ENCODE measurements at places on chromosomes 13 and 19. TPM values are rescaled to one million over a fixed set of nuclear protein-coding genes. Genes with fewer than 3 reads are reported as not detected.

GRCh38 chr13:99391781-99392469, 84.7 kb upstream of the GPR183 start:
- DNase-seq = no peak
- no peak overlapping the region for H3K27ac ChIP-seq
- no peaks in the 10 kb centered on the region for H3K4me1 ChIP-seq

PNMA8B gene
- not detected for total RNA-seq

- DNase-seq = no peak
- no peaks in the 10 kb centered on the region for H3K36me3 ChIP-seq
- H3K4me3 ChIP-seq = no peak overlapping the region
- H3K27ac ChIP-seq = no peak overlapping the region
- H3K27me3 ChIP-seq = no peaks in the 10 kb centered on the region
Observed at GRCh38 chr13:69373747-69374425, 733.7 kb upstream of the ATXN8OS start.

DNA sequence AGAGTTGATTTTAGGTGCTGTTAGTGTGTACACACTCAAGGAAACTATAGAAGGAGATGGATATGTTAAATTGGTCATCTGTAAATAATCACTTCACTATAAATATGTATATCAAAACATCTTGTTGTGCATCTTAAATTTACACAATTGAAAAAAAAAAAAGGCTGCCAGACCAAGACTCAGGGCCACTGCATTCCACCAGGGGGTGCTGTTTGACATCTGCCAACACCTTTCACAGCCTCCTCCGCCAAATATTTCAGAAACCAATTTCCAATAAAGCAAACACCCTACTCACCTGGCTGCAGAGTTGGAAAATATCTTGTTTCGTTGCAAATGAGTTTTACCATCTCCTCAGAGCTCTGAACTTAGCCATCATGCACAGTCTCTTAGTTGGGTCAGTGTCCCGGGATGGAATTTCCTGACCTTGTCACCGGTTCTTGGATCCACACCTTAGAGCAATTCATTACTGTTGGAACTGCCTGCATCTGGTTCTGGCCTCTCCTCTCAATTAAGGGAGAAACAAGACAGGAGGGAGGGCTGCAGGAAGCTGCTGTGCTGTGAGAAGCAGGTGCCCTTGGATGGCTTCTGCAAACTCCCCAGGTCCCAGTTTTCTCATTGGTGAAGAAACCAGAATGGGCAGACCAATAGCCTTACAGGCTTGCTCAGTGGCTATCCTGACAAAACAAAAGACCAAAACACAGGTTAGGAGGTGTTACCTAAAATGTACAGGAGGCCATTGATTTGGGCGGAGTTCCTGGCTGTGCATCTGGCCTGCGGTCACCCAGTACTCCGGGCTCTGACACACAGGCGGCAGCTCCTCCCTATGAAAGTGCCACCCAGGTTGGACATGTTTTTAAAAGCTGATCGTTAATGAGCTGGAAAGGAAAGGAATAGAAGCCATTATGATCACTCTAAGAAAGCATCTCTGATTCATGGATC, 746.6 kb downstream of the UQCRFS1 start:
- H3K36me3 ChIP-seq = no peaks in the 10 kb centered on the region
- H3K27me3 ChIP-seq = no peaks in the 10 kb centered on the region
- no peak overlapping the region for H3K4me3 ChIP-seq
- no peaks in the 10 kb centered on the region for H3K4me1 ChIP-seq
- H3K27ac ChIP-seq = no peak overlapping the region

CEACAM3 gene
- total RNA-seq = not detected

GRCh38 chr19:1950640-1951039, 9.7 kb downstream of the CSNK1G2 start:
- DNase-seq = no peak
- no peak overlapping the region for H3K4me3 ChIP-seq
- H3K27ac ChIP-seq = no peak overlapping the region
- no peaks in the 10 kb centered on the region for H3K36me3 ChIP-seq
- H3K27me3 ChIP-seq = no peaks in the 10 kb centered on the region
- no peaks in the 10 kb centered on the region for H3K4me1 ChIP-seq

- H3K27me3 ChIP-seq = no peaks in the 10 kb centered on the region
- H3K4me3 ChIP-seq = no peak overlapping the region
- no peak for DNase-seq
Observed at GRCh38 chr13:83086088-83086487, 796.2 kb downstream of the SLITRK1 start.

SIGLEC8 gene
- not detected for total RNA-seq

All from Caco-2 (cell line).